ENCODE measurements at places on chromosomes 11 and 22.
A peak's percentile ranks its signal among the peaks of the same experiment; 100 is the strongest.

GRCh38 chr11:111310723-111311122 is 12.4 kb downstream of the POU2AF3 start:
- DNase-seq: no peak

- no peak for DNase-seq
Observed at GRCh38 chr11:69518081-69518950, 36.9 kb downstream of the LINC01488 start.

DNA sequence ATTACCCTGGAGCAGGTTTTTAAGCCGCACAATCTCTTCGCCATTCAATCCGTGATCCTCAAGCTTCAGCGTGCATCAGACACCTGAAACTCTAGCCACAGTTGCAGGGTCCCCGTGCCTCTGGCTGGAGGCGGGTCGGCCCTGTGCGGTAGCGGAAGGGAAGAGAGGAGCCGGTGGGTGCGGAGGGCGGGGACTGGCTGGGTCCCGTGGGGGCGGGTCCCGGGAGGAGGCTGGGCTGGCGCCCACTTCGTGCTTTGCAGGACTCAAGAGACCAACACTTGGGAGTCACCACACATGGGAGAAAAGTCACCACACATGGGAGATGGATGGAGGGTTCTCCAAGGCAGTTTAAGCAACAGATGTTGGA is 772 bp downstream of the C22orf15 start:
- DNase-seq: no peak

- no peak for DNase-seq
Observed at GRCh38 chr22:42881982-42882656, 25.0 kb upstream of the ARFGAP3 start.

DNA sequence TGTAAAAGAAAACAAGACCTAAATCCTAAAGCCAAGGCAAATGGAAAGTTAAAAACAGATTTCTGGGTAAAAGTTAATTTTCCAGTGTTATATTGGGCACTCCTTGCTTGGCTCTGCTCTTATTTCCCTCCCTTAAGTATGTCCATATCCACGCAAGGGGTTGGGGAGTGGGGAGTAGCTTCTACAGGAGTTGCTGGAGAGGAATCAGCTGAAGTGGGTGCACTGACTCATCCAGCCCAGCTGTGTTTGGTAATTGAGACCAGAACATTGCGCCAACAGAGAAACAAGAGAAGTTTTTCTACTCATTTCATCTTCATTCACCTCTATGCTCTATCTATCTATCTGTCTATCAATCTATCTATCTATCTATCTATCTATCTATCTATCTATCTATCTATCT is 298.4 kb upstream of the PDGFD start:
- DNase-seq: no peak

DNA sequence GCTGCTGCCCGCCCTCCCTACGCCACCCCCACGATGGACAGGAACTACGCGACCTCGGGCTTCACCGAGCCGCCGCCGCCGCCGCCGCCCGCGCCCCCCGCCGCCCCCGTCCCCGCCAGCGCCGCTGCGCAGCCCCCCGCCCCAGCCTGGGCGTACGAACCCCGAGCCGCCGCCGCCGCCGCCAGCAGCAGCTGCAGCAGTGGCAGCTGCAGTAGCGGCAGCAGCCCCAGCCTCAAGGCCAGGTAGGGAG is 407 bp downstream of the QSER1 start:
- DNase-seq: no peak

- no peak for DNase-seq
Observed at GRCh38 chr11:34637303-34637702, 16.4 kb downstream of the EHF start.

DNA sequence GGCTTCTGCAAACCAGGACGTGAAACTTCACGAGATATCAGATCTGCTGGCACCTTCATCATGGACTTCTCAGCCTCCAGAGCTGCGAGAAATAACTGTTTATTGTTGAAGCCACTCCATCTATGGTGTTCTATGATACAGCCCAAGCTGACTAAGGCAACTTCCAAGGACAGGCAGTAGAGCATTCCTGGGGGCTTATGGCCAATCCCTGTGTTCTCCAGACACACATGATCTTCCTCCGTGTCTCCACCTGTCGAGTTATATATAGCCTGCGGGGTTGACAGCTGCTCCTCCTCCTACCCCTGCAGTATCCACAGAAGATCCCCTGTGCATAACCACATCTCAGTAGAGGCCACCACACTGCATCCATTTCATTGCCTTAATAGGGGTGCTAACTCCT is 11.0 kb downstream of the TP53AIP1 start:
- no peak for DNase-seq

DNA sequence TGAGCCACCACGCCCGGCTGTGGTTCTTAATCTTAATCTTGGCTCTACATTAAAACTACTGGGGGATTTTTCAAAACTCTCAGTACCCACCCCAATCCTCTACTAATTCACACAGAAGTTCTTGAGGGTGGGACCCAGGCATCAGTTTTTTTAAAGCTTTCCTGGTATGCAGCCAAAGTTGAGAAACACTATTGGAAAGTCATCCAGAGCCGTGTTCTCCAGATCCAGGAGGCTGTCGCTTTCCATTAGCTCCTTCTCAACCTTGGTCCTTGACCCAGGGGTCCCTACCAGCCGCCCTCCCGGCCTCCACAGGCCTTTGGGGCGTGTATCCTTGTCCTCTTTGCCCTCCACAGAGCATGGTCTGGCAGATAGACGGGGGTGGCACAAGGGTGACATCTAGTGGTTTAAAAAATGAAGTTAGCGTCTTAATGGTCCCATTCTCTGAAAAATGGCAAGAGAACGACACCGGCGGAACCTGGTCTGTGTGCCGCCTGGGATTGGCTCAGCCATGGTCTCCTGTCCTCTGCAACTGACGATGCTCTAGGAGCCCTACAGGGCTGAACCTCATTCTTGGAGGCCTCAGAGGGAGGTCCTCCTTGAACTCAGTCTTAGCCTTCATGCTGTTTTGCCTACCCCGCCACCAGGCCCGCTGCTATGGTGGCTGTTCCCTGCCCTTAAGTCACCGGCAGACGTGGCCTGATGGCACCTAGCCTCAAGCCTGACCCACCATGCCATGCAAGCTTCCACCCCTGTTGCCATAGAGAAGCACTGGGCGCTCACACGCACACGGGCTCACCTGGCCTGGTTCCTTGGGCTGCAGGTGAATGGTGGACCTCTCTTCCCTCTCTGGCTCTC is 152.0 kb upstream of the SYN3 start:
- DNase-seq: peak; percentile 22

GRCh38 chr11:59705294-59705693 is 8.4 kb downstream of the OR10V1 start:
- no peak for DNase-seq

GRCh38 chr11:86678296-86678695 is 5.9 kb upstream of the ME3 start:
- no peak for DNase-seq

- DNase-seq: no peak
Observed at GRCh38 chr11:63212742-63213141, 30.7 kb downstream of the SLC22A25 start.

DNA sequence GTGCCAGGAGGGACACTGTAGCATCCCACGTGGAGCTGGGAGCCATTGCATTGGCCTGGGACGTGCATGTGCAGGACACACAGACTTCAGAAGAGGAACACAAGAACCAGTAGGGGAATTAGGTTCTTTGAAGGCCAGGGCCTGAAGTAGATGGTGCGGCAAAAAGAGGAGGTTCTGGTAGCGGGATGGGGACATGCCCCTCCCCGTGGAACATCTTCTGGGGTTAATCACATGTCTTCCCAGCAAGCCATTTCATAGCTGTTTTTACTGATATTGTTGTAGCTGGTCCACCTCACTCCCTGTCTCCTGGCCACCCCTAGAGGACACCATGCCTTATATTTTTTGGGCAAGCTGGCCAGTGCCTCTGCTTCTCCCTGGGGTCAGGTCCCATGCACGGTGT is 74.3 kb downstream of the SCN3B start:
- DNase-seq: no peak

DNA sequence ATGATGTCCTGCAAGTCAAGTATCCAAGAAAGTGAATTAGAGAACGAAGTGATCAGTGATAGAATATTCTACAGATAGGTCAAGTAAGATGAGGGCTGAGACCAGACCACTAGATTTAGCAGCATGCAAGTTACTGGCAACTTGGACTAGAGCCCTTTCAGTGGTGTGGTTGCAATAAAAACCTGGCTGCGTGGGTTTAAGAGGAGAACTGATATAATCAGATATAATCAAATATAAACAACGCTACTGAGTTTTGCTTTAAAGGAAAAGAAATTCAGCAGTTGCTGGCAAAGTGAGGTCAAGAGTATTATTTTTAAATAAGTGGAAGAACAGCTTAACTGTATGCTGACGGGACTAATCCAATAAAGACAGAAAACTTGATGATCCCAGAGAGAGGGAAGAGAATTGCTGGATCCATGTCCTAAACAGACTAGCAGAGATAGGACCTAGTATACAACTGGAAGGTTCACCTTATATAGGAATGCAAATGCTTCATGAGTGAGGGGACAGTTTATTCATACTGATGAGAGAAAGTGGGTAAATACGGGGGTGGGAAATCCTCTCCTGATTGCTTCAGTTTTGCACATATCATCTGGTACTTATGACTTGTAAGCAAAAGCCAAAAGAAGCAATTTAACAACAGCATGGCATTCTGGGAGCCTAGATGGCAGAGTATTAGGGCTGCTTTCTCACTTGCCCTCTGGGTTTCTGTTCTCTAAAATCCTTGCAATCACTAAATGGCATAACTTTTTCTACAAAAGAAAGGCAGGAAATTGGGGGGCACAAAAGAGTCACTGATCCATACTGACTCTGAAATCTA is 146.2 kb downstream of the RBFOX2 start:
- no peak for DNase-seq

DNA sequence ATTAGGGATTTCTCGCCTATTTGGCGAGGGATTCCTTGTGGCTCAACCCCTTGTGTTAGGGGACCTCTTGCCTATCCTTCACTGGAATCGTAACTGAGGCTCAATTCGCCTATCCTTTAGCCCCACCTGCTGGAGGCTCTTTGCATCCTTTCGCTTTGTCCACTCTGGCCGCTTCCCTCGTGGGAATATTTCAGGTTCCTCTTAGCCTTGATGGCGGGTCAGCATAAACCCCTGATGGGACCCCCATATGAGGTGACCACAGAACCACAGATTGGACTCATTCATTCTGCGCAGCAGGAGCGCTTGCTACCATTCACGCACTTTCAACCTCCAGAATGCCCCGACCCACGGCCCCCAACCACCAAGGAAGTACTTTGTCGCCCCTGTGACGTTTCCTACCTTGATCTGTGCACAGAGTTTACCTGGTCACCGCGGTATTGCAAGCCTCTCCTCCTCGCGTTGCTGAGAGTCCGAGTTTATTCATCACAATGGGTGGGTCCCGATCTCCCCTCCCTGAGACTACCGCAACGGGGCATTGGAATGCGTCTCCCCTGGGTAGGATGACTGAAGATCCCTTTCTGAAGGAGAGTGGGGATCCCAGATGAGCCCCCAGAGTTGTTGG is at the start of gene OR52N2:
Gene OR52N2, plus strand, starts transcription at position 425 of the 622 bp plus-strand sequence. CDS start 11,412 bp downstream, outside the sequence.
- no peak for DNase-seq

DNA sequence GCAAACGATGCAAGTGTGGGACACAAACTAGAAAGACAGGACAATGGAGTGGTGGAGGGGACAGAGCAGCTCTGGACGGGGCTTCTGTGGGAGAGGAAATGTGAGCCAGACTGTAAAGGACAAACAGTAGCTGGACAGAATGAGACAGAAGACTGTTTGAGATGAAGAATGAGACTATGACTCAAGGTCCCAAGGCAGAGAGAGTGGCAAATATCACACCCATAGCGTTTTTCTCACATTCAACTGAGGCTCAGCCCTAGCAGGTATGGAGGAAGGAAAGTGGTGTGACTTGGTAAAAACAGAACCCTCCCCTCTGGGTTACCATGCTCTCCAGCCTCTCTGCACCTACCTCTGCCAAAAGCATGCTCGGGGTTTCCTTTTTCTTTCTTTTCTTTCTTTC is 96.5 kb downstream of the RPL27A start:
- DNase-seq: no peak

- DNase-seq: no peak
Observed at GRCh38 chr22:18031695-18032454, 7.5 kb upstream of the MICAL3 start.

- DNase-seq: no peak
Observed at GRCh38 chr11:46983598-46983997, 47.0 kb downstream of the CSTPP1 start.

DNA sequence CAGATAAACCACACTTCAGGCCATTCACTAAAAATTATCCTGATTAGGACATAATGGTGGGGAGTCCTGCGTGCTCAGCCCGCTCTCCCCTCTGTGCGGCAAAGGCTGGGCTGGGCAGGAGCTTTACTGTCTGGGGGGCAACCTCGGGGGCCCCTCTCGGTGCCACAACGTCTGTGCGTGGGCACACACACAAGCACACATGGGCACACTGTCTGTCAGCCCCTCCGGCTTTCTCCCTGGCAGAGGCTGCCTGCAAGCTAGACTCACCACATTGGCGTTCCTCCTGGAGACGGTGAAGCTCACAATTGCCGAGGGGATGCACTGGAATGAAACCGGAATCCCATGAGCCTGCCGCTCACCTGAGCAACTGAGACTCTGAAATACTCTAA is 5.2 kb downstream of the MLC1 start:
- DNase-seq: no peak

DNA sequence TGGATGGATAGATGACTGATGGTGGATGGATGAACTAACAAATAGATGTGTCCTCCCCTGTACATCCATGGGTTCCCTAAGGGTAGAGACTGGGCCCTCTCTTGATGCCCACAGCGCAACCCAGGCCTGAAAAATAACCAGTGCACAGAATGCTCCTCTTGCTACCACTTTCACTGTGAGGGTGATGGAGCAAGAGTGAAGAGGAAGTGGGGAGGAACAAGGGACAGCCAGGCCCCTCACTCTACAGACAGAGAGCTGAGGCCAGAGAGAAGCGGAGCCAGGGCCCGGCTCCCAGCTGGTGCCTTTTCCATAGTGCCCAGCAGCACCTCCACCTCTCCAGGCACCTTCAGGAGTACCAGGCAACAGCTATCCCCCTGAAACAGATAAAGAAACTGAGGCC is 67.7 kb downstream of the THAP12 start:
- no peak for DNase-seq

GRCh38 chr11:94511932-94512781 is at the start of gene C11orf97:
Gene C11orf97, plus strand, starts transcription at chr11:94512461. Its CDS starts 68 bp downstream, at chr11:94512529.
- DNase-seq: no peak

DNA sequence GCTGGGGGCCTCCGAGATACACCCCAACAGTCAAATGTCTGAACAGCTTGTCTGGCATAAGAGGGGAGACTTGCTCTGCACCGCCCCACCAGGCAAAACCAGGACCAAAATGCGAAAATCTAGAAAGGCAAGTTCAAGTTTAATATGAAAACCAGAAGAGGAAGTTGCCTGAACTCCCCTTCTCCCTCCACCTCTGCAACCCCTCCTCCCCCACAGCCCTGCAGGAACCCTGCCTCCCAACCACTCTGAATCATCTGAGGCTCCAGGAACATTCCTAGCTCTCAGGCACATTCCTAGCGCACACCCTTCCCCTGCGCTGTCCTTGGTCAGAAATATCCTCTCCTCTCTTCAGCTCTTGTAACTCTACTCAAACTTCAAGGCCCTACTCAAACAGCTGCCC is 36.7 kb downstream of the ISX start:
- DNase-seq: no peak

- DNase-seq: no peak
Observed at GRCh38 chr11:20031155-20032001, 128.9 kb downstream of the DBX1 start.

Measured in D721Med (cell line).